MCF 10A (cell line): ENCODE measurements at places on chromosomes 13 and 19. TPM values are rescaled to one million over a fixed set of nuclear protein-coding genes. Genes with fewer than 3 reads are reported as not detected.

- H3K4me3 ChIP-seq: peak overlapping the region; percentile 59
- DNase-seq: no peak
- peaks cover 11% of the 10 kb centered on the region for H3K4me1 ChIP-seq
- H3K36me3 ChIP-seq: peaks cover 6% of the 10 kb centered on the region
- no peak overlapping the region for H3K27ac ChIP-seq
These were observed 6.9 kb downstream of the NPHS1 start for GRCh38 chr19:35845215-35846037.

- no peak overlapping the region for H3K4me3 ChIP-seq
- no peaks in the 10 kb centered on the region for H3K4me1 ChIP-seq
- H3K36me3 ChIP-seq: peaks cover 6% of the 10 kb centered on the region
- no peaks in the 10 kb centered on the region for H3K27me3 ChIP-seq
These were observed 203.8 kb upstream of the SOX1 start for GRCh38 chr13:111862836-111863815.

ZNF69 gene
- total RNA-seq: not detected in 2 replicates

DNA sequence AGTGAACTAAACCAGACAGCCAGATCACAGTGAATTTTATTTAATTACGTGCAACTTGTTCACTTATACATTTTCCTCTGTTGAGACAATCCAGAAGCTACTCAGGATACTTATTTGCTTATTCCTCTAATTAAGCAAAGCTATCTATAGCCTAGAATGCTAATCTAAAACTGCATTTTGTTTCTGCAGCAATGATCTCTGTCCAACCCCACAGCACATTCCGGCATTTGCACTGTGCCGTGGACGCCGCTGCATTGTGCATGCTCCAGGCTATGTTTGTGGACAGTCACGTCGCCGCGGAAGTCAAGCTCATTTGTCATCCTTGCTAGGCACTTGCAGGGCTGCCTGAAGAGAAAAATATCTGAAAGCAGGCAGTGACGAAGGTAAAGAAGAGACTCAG lies 406.9 kb downstream of the RFC3 start:
- no peaks in the 10 kb centered on the region for H3K4me1 ChIP-seq
- H3K27ac ChIP-seq: no peak overlapping the region
- no peaks in the 10 kb centered on the region for H3K36me3 ChIP-seq
- DNase-seq: no peak

GRCh38 chr13:94387047-94387446 lies 92.4 kb downstream of the DCT start:
- DNase-seq: no peak
- no peak overlapping the region for H3K4me3 ChIP-seq
- H3K36me3 ChIP-seq: peaks cover 6% of the 10 kb centered on the region
- no peaks in the 10 kb centered on the region for H3K27me3 ChIP-seq
- no peak overlapping the region for H3K27ac ChIP-seq

DNA sequence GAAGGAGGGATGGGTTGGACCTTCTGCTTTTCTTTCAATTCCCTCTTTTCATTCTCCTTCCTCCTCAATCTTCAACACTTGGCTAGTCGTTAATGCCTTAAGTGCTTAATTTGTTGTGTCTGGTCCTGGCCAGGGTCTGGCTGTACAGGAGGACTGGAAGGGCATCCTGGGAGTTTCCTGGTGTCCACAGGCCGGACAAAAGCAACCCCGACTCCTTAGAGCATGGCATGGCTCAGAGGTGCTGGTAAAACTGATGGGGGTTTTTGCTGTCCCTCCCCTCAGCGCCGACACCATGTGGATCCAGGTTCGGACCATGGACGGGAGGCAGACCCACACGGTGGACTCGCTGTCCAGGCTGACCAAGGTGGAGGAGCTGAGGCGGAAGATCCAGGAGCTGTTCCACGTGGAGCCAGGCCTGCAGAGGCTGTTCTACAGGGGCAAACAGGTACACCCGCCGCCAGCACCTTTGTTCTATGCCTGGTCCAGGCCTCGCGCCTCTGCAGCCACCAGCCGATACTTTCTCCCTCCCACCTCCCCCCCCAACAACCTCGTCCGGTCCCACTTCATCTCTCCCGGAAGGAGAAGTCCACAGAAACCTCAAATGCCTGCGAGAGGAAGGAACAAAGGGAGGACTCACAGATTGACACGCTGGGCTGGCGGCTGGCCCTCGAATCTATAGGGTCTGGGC lies 1.4 kb downstream of the UHRF1 start:
- peak overlapping the region; percentile 85 for H3K27ac ChIP-seq
- H3K36me3 ChIP-seq: peaks cover 6% of the 10 kb centered on the region
- no peaks in the 10 kb centered on the region for H3K27me3 ChIP-seq
- peak; percentile 66 for DNase-seq
- peak overlapping the region; percentile 65 for H3K4me3 ChIP-seq

DNA sequence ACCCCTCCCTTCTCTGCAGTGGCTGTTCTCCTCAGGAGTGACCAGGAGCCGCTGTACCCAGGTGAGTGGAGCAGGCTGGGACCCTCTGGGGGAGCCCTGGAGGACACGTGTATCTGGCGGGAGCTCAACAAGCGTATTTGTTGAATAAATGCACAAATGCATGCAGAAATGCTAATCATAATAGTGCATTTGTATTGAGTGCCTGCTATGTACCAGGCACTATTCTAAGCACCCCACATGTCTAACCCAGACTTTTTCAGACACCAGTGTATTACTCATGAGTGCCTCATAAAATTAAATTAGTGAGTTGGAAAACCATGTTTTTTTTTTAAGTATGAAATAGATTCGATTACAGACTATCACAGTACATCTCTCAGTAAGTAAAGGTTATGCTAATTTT lies 7.9 kb downstream of the HPN start:
- no peaks in the 10 kb centered on the region for H3K27me3 ChIP-seq
- peaks cover 6% of the 10 kb centered on the region for H3K4me1 ChIP-seq
- no peak overlapping the region for H3K27ac ChIP-seq
- DNase-seq: no peak
- H3K4me3 ChIP-seq: no peak overlapping the region
- H3K36me3 ChIP-seq: no peaks in the 10 kb centered on the region

KMT5C gene
- 12.9 and 16.8 TPM in 2 replicates for total RNA-seq

DNA sequence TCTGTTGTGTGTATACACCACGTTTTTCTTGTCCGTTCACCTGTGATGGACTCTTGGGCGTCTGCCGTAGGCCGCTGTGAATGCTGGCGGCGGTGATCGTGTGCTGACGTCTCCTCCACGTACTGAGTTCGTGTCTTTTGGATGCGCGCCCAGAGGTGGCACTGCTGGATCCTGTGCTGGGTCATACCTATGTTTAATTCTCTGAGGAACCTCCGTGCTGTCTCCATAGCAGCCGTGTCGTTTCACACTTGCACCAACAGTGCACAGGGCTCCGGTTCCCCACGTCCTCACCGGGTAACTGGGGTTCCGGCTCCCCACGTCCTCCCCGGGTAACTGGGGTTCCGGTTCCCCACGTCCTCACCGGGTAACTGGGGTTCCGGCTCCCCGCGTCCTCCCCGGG lies 56.2 kb downstream of the ATP11A start:
- H3K4me1 ChIP-seq: peaks cover 11% of the 10 kb centered on the region
- no peaks in the 10 kb centered on the region for H3K27me3 ChIP-seq
- H3K27ac ChIP-seq: no peak overlapping the region
- H3K36me3 ChIP-seq: peaks cover 6% of the 10 kb centered on the region
- DNase-seq: no peak
- H3K4me3 ChIP-seq: no peak overlapping the region

DNA sequence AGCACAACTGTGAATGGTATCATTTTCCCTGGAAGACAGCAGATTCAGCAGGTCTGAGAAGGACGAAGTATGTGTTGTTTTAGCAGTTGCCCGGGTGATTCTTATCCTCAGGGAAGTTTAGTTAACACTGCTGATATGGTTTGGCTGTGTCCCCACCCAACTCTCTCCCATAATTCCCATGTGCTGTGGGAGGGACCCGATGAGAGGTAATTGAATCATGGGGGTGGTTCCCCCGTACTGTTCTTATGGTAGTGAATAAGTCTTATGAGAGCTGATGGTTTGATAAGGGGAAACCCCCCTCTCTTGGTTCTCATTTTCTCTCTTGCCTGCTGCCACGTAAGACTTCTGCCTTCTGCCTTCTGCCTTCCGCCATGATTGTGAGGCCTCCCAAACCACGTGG lies 81.0 kb upstream of the UBAC2 start:
- peaks cover 24% of the 10 kb centered on the region for H3K4me1 ChIP-seq
- no peak overlapping the region for H3K27ac ChIP-seq
- H3K36me3 ChIP-seq: peaks cover 5% of the 10 kb centered on the region
- H3K27me3 ChIP-seq: no peaks in the 10 kb centered on the region

DNA sequence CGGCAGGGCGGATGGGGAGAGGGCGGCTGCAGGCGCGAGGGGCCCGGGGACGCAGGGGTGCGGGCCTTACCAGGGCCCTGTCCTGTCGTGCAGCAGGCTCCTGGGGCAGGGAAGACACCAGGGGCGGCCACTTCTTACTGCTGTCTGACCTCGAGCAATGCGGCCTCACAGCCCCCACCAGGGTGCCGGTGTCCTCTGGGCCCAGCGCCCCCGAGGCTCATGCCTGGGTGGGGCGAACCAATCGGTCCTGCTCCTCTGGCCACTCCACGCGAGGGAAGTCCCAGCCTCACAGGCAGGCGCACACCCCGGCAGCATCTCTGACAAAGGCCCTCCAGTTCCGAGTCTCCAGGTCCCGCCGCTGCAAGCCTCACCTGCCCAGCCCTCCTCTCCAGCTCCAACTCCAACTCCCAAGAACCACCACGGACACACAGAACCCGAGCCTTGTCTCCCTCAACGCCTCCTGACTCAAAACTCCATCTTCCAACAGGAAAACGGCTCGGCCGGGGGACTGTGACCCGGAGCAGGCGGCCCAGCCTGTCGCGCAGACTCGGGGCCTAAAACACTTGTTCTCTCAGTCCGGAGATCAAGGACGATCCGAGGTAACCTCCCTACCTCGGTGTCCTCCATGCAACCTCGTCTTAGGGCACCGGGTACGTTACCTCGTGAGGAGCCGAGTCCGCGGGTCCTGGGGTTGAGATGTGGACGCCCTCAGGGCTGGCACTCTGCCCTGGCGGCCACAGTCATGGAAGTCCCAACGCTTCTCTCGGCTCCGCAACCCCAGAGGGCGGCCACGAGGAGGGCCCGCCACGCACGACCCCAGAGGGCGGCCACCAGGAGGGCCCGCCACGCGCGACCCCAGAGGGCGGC lies 6.5 kb downstream of the FGF22 start:
- no peak for DNase-seq
- H3K36me3 ChIP-seq: peaks cover 44% of the 10 kb centered on the region
- H3K4me3 ChIP-seq: no peak overlapping the region
- no peaks in the 10 kb centered on the region for H3K27me3 ChIP-seq
- H3K4me1 ChIP-seq: no peaks in the 10 kb centered on the region
- no peak overlapping the region for H3K27ac ChIP-seq

- peaks cover 5% of the 10 kb centered on the region for H3K4me1 ChIP-seq
- no peaks in the 10 kb centered on the region for H3K27me3 ChIP-seq
- no peaks in the 10 kb centered on the region for H3K36me3 ChIP-seq
These were observed 1597.6 kb upstream of the MIR17HG start for GRCh38 chr13:89749888-89750287.

- no peaks in the 10 kb centered on the region for H3K27me3 ChIP-seq
- H3K36me3 ChIP-seq: peaks cover 12% of the 10 kb centered on the region
These were observed 10.4 kb downstream of the SPINT2 start for GRCh38 chr19:38274739-38275138.

PABPC3 gene
- 0.72 and 0.96 TPM in 2 replicates for total RNA-seq

CPB2 gene
- total RNA-seq: not detected in 2 replicates

DNA sequence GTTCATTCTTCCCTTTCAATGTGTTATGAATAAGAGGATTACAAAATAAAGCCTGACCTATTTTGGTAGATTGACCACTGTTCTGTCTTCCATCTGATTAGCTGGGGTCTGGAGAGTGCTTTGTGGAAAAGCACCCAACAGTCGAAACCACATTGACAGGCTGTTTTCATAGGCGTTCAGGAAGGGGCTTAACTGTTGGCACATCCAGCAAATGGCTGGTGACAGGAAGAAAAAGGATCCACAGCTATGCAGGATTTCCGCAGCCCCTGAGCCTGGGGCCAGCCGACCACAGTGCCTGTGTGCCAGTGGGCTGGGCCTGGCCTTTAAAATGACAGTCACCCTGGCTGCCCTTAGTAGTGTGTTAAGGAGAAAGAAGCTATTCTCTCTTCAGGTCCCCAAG lies 113.3 kb downstream of the SIPA1L3 start:
- no peaks in the 10 kb centered on the region for H3K4me1 ChIP-seq
- H3K4me3 ChIP-seq: no peak overlapping the region
- no peak overlapping the region for H3K27ac ChIP-seq
- DNase-seq: no peak

BEST2 gene
- total RNA-seq: 0.70 and 0.83 TPM in 2 replicates

- no peaks in the 10 kb centered on the region for H3K27me3 ChIP-seq
- H3K27ac ChIP-seq: peak overlapping the region; percentile 94
- no peak for DNase-seq
- peaks cover 16% of the 10 kb centered on the region for H3K36me3 ChIP-seq
- peaks cover 22% of the 10 kb centered on the region for H3K4me1 ChIP-seq
These were observed 534 bp upstream of the GEMIN7 start for GRCh38 chr19:45078390-45079062.

KIR2DL3 gene
- not detected in 2 replicates for total RNA-seq

DNA sequence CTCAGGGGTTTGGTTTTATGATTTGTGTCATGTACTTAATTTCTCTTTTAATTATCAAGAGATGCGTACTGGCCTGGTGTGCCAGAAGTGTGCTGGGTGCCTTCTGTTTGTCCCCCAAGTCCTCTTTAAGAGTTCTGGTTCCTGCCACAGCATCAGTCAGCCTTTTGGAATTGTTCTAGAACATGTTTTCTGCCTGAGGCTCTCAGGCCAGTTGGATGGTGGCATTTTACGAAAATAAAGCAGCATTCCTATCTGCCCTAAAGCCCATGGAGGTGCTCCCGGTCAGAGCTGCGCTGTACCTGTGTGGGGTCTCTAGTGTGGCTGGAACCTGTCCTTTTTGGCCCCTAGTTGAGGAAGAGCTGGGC lies 54.1 kb downstream of the TSSK6 start:
- H3K36me3 ChIP-seq: peaks cover 35% of the 10 kb centered on the region
- no peak overlapping the region for H3K4me3 ChIP-seq
- H3K4me1 ChIP-seq: peaks cover 53% of the 10 kb centered on the region
- DNase-seq: no peak

GRCh38 chr13:23570099-23570920 lies at the start of gene TNFRSF19:
Gene TNFRSF19 (plus strand): TSS chr13:23570412. CDS start chr13:23590184, 19,772 bp downstream.
- H3K36me3 ChIP-seq: no peaks in the 10 kb centered on the region
- no peaks in the 10 kb centered on the region for H3K4me1 ChIP-seq
- peaks cover 58% of the 10 kb centered on the region for H3K27me3 ChIP-seq
- no peak for DNase-seq
- no peak within 1 kb of the TSS for H3K27ac ChIP-seq
- no peak within 1 kb of the TSS for H3K4me3 ChIP-seq

DNA sequence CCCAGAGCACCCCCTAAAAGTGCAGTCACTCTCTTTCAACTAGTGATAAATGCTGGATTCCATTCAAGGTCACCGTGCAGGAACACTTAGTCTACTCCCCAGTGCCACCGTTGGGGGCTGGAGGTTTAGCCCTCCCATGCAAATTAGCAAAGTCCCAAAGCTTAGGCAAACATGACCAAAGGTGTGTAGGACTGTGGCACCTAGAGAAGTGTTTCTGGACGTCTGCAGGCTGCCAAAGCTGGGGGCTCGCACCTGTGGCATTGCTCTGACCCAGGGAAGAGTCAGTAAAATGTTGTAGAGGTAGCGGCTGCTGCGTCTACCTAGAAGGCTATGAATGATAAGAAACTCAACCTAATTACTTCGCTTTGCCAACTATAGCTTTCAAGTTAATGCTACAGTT lies 13.9 kb downstream of the COL4A1 start:
- no peak overlapping the region for H3K4me3 ChIP-seq
- H3K36me3 ChIP-seq: peaks cover 11% of the 10 kb centered on the region
- no peak for DNase-seq
- H3K27ac ChIP-seq: no peak overlapping the region
- H3K27me3 ChIP-seq: no peaks in the 10 kb centered on the region

CALR3 gene
- not detected in 2 replicates for total RNA-seq

- H3K4me3 ChIP-seq: no peak overlapping the region
- no peaks in the 10 kb centered on the region for H3K36me3 ChIP-seq
- no peaks in the 10 kb centered on the region for H3K27me3 ChIP-seq
These were observed 163.0 kb downstream of the EFNB2 start for GRCh38 chr13:106372199-106373155.

ZNF468 gene
- 9.6 and 18.7 TPM in 2 replicates for total RNA-seq

MAST1 gene
- 1.0 and 1.6 TPM in 2 replicates for total RNA-seq
